Prostate gland (tissue), 2 donors: ENCODE measurements at places on chromosomes 4 and X. TPM values are rescaled to one million over a fixed set of nuclear protein-coding genes. Genes with fewer than 3 reads are reported as not detected.

DNA sequence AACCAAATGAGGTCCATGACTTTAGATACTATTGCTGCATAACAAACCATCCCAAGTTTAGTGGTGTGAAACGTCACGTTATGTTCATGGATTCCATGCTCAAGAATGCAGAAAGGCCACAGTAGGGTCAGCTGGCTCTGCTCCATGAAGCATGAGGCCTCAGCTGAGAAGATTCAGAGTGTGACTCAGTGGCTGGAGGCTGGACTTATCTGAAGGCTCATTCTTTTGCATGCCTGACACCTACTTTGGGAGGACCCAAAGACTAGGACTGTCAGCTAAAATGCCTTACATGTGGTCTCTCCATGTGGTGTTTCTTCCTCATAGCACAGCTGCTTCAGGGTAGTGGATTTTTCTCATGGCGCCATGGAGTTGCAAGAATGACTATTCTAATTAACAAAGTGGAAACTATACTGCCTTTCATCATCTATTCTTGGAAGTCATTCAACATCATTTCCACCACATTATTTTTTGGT lies 11.5 kb upstream of the CCDC149 start:
- DNase-seq, result no peak

Gene KIF4A
- 1.3 TPM for total RNA-seq

DNA sequence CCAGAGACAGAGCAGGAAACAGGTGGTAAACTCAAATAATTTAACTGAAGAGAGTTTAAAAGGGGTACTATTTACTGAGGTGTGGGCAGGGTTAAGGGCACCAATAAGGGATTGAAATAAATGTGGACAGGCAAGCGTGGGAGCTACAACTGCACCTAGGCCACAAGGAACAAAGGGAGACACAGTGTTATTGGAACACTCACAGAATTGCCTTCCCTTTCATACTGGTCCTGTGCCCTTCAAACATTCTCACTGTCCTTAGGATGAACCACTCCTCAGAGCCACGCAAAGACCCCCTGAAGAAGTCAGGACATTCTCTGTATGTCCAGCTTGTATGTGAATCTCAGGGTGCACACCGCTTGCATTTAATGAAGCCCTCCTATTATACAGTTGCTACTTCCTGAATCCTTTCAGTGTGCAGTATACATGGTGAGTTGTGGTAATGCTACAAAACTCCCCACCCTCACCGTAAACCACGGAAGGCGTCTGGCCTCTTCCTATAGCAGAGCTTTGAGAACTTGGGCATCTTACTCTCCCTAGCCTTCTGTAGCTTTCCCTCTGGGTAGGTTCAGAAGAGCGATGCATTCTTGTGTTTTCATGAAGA lies 9.6 kb upstream of the MRPL1 start:
- DNase-seq, result no peak

DNA sequence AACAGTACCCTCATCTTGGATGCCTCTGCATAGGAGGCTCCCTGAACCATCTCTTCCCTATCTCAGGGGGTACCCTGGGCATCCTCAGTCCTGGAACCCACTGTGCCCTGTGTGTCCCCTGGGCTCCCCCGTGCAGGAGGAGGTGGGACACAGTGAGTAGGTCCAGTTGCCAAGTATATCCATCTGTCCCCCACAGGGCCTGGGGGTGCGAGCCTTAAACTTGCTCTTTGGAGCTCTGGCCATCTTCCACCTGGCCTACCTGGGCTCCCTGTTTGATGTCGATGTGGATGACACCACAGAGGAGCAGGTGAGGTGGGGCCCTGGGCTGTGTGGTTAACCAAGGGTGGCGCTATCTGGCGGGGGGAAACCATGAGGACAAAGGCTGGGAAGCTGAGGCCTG lies 4.6 kb upstream of the EBP start:
- DNase-seq, result no peak

DNA sequence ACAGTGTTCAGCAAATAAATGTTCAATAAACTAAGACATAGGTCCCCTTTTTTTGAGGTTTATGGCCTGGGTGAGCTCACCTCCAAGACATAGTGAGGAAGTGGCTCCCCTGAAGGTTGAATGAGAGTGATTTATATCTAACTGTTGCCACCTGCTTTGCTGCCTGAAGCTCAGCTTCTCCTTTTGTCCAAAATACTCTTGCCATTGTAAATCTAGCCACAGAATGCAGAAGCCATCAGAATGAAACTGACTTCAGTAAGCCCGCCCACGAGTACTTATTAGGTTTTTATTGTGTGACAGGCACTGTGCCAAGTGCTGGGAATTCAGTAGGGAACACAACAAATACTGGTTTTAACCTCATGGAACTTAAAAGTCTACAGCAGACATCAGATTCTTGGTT lies 18.0 kb downstream of the SPINK2 start:
- DNase-seq, result peak; percentile 16
